ENCODE measurements at places on chromosomes 5 and 9.
A peak's percentile ranks its signal among the peaks of the same experiment; 100 is the strongest.

- no peak for DNase-seq
These were observed 51.9 kb downstream of the DMRT2 start for GRCh38 chr9:1101846-1102641.

GRCh38 chr5:68369457-68370125 is 154.0 kb downstream of the PIK3R1 start:
- no peak for DNase-seq

DNA sequence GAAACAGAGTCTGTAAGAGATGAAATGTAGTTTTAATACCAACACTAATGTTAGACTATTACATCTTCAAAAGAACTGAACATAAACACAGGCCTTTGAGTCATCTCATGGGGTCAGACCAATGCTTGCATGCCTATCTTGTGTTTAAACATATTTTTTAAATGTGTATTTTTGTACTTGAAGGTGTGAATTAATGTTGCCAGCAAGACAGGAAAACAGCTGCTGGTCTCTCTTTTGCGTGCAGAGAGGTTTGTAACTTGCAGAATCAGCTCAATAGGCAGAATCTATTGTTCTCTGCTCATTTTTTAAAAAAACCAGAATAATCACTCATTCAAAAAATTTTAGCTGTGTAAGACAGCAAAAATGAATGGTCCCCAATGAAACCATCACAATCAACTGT is 180.2 kb downstream of the ALDH1A1 start:
- DNase-seq = no peak

GRCh38 chr9:77817590-77818311 is 169.6 kb upstream of the GNA14 start:
- no peak for DNase-seq

DNA sequence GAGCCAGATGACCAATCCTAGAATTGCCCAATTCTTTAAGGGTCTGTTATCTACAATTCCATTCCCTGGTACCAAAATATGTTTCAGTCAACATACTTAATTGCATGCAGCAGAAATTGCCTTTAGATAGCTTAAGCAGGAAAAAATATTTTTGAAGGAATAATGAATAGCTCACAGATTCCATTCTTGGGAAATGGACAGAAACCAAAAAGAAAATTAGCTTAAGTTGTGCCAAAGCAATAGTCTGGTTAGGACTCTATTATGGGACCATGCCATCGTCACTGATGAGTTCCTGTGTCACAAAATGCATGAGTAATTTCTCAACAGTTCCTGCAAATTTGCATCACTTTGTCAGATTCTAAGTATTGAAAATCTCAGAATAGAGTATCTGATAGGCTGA is 12.3 kb downstream of the ACTBL2 start:
- DNase-seq = no peak

DNA sequence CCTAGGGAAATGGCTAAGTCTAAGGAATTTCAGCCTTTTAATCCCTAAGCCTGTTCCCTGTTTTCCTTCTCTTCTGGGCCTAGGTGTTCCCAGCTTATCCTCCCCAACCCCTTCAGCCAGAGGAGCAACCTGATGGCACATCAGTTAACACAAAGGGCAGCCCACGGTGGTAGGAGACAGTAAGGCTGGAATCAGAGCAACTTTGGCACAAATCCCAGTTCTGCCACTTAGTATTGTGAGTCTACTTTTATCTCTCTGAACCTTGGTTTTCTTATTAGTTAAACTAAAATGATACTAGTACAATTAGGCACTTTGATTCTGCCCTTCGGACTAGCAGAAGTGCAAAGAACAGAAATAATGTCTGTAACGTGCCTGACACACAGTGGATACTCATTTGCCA is 246.8 kb downstream of the SAXO1 start:
- no peak for DNase-seq

GRCh38 chr9:12813960-12814876 is 39.4 kb downstream of the LURAP1L start:
- peak; percentile 93 for DNase-seq

GRCh38 chr5:55338810-55339243 is 31.0 kb downstream of the MTREX start:
- DNase-seq = no peak

DNA sequence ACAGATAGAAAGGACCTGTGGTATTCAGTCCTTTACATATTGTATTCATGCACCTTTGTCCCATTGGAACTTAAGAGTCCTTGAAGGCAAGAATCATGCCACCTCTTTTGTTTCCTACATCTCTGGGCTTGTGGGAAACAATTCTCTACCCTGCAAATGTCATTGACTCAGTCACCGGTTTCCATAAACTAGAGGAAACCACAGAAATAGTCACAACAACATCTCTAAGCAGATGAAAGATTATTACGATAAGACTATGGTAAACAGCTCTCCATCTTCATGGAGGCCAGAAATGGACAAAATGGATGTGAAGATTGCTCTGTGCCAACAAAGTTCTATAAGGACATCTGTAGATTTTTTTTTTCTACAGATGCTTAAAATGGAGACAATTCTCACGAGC is 165.5 kb downstream of the PIK3R1 start:
- no peak for DNase-seq

GRCh38 chr5:73380041-73380440 is 68.5 kb downstream of the FOXD1 start:
- no peak for DNase-seq

- DNase-seq = no peak
These were observed 527.4 kb downstream of the RASEF start for GRCh38 chr9:82535432-82535998.

DNA sequence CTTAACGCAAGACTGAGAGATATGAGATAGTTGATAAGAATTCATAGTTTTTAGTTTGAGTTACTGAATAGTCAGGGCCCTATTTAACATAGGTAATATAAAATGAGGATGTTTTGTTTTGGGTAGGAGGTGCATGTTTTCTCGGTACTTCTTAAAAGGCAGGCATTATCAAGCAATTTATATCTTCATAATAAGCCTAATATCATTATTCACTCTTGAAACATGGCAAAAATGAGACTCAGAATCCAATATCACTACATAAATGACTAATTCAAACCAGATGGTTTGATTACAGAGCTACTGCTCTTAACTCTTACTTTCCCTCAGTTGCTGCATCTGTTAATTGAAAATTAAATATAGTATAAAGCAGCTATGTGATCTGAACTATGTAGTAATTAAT is 2038.7 kb downstream of the EFNA5 start:
- DNase-seq = no peak

GRCh38 chr5:116583862-116584222 is 9.2 kb upstream of the SEMA6A start:
- DNase-seq = no peak

- no peak for DNase-seq
These were observed 2.4 kb downstream of the NFIL3 start for GRCh38 chr9:91421128-91421765.

DNA sequence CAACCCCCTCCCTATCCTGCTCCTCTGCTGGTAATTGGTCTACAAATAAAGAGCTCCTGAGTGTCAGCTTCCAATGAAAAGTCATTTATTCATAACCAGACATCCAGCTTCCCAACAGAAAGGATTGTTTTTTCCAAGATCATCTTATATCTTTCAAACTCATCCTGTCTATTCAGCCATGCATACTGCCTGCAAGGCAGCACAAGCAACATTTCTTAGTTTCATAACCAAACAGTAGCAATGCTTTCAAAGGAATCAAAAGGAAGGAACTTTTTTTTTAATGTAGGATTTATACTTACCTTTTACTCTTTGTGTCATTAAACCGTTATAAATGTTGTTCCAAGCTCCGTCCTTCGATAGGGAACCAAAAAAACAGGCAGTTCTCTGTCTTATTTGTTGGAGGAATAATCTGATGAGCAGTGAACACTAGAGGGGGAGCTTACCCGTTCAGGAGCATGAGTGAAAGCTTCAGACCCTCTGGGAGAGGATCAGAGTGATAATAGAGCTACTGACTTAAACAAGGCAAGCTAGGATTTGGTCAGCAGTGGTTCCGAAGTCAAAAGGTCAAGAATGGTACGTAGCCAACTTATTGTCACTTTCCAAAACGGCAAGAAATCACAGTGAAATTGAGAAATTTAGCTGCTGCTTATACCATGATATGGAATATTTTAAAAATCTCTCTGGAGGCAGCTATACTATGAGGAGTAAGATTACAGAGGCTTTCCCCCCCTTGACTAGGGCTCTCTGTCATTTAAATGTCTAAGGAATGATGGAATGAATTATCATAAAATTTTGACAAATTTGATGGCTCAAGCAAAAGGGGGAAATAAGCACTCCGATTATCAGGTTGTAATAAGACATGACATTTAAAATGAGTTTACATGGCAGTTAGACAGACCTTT is 892.9 kb downstream of the NR2F1-AS1 start:
- DNase-seq = peak; percentile 43

DNA sequence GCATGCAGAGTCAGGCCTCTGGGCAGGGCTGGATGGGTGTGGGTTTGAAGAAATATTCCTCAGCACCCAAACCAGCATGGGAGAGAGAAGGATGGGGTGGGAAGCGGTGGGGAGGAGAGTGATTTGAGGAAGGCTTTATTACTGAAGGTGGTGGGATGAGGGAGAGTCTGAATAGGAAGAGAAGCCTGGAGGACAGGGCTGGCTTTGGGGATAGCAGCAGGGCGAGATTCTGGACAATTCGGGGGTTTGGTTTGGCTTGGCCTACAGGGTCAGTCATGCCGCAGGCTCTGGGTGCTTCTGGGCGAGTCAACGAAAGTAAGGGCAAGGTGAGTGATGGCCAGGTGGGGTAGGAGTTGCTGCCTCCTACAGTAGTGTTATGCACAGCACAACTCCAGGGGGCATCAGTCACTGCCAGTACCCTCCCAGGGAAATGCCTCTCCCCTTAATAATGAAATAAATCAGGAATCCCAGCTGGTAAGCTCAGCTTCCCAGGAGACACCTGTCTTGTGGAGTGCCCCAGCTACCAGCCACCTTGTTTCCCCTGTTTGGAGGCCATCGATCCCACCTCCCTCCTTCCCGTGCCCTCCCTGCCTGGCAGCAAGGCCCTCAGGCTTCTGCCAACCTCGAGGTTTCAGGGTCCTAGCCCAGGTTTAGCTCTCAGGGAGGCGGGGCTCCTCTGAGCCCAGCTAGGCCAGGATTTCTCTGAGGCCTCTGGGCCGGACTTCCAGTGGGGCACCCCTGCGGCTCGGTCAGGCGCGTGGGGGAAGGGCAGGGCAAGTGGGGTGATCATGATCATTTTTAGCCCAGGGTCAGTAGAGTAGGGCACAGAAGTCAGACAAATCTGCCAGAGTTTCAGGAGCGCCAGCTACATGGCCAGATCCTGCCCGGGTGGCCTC is 741 bp upstream of the NKX2-5 start:
- DNase-seq = no peak

DNA sequence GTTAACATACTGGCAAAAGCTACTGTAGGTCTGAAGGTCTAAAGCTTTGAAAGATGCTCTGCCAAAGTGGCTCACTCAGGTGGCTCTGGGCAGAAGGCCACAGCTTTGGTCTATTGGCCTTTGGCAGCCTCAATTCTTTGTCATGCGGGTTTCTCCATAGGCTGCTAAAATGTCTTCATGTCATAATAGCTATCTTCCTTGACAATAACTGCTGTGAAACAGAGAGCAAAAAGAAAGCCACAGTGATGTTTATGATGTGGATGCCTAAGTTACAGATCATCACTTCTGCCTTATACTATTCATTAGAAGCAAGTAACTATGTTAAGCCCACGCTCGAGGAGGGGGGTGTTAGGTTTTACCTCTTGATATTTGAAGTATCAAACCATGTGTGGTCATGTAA is 906.1 kb upstream of the CDH9 start:
- peak; percentile 4 for DNase-seq

DNA sequence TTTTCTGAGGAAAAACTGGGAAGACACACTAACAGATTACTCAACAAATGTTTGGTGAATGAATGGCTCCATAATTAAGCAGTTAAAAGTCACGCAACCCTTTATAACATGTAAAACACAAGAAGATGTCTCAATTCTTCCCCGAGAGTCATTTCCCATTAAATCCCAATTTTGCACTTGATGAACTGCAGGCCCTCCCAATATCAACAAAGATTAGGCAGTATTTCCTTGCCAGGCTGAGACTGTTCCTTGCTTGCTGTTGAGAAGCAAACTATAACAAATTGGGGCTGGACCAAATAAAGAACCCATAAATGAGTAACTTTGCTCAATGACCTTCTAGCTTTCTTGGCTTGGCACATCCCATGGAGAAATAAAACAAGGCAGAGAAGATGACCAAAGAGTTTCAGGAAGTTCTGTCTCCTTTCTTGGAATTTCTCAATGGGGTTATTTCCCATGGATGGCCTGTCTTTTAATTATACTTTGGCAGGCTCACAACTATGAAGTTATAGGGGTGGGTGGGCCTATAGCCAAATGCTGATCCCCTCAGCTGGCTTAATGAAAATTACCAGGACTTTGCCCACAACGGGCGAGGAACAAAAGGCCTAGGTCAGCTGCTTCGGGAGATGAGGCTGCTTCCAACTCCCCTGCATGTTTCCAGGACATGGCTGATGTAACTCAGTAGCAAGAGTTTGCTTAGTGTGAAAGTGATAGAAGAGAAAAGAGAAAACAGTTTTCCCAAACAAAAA is 243.1 kb upstream of the RFX3 start:
- no peak for DNase-seq

- no peak for DNase-seq
These were observed 25.9 kb downstream of the QRFP start for GRCh38 chr9:130870491-130871381.

GRCh38 chr5:88377705-88378656 is 109.3 kb upstream of the TMEM161B start:
- no peak for DNase-seq

DNA sequence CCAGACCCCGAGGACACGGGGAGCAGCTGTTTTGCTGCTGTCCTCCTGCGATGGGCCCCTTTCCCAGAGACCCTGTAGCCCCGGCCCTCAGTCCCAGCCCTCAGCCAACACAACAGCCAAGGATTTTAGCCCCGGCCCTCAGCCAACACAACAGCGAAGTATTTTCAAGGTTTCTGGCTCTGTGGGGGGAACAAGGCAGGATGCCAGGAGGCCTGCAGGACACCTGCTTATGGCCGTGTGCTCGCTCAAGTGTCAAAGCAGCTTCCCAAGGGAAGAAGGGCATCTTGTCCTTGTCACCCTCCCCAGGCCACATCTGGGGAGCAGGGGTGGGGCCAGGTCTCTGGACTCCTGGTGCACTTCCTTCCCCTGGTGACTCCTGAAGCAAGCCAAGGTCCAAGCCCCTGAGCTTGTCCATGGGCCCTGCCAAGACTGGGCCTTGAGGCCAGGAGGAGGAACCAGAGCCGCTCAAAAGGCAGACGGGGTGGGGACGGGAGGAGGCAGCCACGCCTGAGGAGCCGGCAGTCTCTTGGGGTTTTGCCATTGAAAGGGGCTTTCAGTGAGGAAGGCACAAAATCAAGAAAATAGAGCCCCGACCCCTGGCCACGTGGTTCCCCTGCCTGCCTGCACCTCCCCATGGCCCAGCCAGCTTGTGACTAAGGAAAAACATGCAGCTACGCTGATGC is 10.8 kb downstream of the KCNT1 start:
- DNase-seq = no peak

DNA sequence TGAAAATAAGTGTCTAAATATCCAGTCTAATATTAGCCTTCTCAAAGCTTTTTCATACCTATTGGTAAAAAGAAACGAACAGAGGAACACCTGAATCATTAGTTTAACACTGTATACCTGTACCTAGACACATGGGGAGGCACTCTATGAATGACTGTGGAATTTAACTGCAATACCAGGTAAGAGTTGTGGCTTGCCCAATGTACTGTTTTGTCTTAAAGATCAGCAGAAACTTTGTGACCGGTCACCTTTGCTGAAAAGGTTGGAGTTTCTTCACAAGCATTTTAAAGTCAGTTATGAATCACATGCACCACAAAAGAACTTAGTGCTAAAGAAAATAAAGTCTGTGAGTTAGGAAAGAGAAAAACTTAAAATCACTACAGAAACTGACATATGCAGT is 2.4 kb downstream of the PGGT1B start:
- no peak for DNase-seq
